T-helper 17 cell (primary cell): ENCODE measurements at places on chromosomes 11 and 22.

GRCh38 chr11:118098996-118099837 lies 12.5 kb upstream of the SMIM35 start:
- DNase-seq: no peak

- DNase-seq: no peak
Observed at GRCh38 chr11:10930224-10930971, 72.5 kb upstream of the ZBED5 start.

DNA sequence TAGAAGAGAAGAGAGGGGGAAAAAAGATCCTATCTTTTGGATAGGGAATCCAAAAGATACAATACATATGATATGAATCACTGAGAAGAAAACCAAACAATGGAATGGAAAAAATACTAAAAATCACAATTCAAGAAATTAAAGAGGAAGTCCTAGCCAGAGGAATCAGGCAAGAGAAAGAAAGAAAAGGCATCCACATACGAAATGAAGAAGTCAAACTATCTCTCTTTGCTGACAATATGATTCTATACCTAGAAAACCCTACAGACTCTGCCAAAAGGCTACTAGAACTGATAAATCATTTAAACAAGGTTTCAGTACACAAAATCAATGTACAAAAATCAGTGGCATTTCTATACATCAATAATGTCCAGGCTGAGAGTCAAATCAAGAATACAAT lies 91.4 kb downstream of the EFCAB6 start:
- no peak for DNase-seq

DNA sequence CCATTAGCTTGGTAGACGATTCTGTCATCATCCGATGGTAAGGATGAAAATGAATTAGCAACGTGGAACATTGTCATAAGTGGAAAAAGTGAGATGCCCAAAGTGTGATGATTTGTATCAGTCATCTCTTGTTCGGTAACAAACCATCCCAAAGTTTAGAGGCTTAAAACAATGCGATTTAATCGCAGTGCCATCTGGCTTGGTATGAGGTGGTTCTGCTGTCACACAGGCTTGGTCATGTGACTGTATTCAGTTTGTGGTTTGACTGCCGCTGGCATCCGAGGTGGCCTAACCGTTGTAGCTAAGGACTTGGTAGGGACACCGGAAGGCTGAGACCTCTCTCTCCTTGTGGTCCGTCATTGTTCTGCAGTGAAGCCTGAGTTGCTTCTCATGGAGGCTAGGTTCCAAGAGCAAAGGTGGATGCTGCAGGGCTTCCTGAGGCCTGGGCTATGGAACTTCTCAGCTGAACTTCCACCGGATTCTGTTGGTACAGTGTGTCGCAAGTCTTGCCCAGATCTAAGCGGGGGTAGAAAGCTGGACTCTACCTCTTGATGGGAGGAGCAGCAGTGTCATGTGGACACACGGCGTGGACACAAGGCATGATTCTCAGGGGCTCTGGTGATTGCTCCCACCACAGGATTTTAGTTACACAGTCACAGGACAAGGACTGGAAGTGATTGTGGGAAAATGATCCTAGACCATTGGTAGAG lies 36.3 kb downstream of the BCR start:
- no peak for DNase-seq

DNA sequence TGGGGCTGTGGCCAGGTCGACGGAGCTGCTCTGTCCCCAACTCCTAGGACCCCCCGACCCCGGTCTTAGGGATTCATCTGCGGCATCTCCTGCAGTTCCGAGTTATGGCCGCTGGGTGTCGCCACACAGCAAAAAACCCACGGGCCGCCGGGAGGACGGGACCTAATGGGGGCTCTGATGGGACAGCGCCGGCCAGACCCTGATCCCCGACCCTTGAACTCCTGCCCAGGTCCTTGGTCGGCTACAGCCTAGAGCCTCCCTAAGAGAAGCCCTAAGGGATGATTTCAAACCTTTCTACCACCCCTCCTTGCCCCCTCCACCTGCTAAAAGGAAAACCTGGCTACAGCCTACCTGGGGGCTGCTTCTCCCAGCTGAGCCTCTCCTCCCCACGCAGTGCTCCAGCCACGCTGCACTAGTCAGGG lies 30.8 kb upstream of the LRRC10B start:
- DNase-seq: peak; percentile 42

DNA sequence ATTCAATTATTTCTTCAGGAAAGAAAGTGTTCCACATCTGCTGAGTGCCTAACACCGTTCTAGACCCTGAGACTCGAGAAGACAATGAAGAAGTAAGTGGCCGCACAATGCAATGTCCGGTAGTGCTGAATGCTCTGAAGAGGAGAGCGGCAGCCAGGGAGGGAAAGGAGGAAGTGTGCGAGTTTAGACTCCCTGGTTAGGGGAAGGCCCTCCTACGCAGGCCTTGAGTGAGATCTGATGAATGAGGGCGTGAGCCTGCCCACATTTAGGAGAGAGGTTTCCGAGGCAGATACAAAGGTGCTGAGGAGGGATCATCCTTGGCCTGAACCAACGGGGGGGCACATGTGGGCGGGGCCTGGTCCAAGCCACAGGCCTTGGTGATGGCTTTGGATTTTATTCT lies 558.6 kb downstream of the NTM start:
- DNase-seq: no peak

DNA sequence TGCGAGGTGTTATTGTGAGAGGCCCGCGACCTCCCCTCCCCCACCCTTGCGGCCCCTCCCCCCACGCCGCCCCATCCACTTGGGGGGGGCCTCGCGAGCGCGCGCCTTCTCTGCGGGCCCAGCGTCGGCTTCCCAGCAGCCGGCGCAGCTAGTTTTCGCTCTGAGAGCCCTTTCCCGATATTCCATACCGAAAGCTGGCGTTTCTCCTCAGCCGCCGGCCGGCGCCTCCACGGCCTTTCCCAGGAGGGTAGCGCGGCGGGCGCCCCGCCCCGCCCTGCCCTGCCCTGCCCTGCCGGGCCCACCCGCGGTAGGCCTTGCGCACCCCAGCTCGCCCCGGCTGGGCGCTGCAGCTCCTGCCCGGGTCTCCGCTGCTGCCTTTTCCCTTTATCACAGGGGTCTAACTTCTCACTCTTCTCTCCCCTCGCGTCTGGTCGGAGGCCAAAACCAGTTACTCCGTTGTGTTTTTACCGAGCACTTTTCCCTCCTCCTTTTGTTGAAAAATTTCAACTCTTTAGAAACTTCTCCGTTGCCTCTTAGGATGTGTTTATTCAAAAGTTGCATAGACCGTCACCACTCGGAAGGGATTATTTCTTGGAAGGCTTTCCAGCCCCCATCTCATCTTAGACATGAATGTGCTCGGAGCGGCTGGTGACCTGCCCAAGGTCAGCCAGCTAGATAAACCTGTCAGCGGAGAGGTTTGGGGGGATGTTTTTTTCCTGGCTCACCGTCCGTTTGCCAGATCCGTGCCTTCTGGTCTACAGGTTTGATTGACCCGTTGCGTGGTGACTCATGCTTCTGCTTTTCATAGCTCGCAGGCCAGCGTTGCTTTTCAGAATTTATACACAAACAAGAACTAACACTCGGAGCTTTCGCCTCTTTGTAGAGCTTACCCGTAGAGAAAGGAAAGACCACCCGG lies 648 bp downstream of the PAFAH1B2 start:
- peak; percentile 8 for DNase-seq

DNA sequence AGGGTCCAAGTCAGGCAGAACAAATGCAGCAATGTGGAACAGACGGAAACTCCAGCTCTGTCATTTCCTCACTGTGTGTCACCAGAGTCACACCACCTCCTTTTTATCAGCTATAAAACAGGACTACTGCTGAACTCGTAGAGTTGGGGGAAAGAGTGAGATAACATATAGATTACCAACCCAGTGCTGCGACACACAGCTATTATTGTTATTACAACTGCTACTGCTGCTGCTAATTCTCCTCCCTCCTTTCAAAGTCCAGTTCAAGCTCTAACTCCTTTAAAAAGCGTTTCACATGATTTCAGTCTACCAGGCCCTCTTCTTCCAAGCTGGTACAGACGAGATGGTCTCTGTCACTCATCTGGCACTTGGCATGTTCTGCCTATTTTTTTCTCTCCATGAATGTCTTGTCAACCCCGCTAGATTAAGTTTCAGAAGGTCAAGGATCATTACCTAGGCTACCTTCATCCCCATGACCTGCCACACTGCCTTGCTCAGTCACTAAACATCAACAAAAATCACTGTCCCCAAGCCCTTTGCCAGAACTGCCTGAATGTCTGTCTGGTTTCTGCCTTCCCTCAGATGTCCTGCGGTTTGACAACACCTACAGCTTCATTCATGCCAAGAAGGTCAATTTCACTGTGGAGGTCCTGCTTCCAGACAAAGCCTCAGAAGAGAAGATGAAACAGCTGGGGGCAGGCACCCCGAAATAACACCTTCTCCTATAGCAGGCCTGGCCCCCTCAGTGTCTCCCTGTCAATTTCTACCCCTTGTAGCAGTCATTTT lies 3.7 kb upstream of the MTFP1 start:
- DNase-seq: no peak

GRCh38 chr11:70885281-70886231 lies 366.8 kb downstream of the SHANK2 start:
- no peak for DNase-seq

DNA sequence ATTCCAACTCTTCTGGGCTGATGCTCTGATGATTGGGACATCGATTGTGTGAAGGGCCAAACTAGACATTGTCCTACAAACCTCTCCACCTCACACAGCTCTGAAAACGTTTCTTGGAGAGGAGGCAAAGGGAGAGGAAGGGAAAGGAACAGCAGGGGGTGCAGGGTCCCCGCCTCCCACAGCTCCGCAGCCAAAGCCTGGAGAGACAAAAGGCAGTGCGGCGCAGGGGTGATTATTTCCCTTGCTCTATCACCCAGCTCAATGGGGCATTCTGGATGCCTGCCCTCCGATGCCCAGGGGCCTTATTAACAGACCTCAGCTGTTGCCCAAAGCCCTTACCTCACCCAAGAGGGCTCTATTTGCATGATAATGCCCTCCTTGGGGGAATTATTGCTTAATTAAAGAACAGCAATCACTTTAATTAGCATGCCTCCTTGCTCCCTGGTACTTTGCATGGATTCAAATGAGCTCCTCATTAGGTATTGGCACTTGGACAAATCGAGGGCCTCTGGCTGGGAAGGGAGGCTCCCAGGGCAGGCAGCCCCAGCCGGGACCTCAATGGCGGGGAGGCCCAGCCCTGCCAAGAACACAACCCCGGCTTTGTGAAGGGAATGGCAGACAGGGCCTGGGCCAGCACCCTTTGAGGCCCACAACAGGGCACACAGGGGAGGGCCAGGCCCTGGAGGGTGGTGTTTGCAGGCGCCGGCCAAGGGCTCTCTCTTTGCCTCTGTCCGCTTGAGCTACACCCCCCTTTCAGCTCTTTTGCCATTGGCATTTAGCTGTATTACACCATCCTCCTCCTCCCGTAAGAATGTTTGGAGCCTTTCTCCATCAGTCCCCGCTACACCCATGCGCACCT lies 19.8 kb upstream of the CDON start:
- no peak for DNase-seq
